Hematopoietic multipotent progenitor cell treated with erythropoietin and hydrocortisone succinate and interleukin-3 and kit ligand, for 8 days (in vitro differentiated cells): ENCODE measurements at places on chromosomes 6 and 20.
A peak's percentile ranks its signal among the peaks of the same experiment; 100 is the strongest.

- no peak for DNase-seq
These were observed 142.0 kb downstream of the FAM83B start for GRCh38 chr6:54988576-54988975.

- no peak for DNase-seq
These were observed 8.0 kb downstream of the PRDM13 start for GRCh38 chr6:99614430-99615186.

DNA sequence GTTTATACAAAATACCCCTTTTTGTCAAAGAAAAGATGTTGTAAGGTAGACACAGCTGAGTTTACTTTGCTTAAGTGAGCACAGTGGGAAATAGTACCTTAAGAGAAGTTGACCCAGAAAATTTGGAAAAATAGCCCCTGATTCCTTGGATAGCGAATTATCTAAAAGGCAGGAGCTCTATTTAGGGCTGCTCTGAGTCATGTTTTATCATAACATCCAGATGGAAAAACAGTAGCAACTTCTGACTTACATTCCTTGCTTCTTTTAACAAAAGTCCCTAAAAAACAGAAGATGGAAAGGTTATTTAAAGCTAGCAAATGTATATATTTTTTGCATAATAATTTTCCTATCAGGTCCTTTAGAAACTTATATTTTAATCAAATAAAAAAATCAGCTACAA lies 59.0 kb downstream of the THEMIS start:
- DNase-seq: no peak

DNA sequence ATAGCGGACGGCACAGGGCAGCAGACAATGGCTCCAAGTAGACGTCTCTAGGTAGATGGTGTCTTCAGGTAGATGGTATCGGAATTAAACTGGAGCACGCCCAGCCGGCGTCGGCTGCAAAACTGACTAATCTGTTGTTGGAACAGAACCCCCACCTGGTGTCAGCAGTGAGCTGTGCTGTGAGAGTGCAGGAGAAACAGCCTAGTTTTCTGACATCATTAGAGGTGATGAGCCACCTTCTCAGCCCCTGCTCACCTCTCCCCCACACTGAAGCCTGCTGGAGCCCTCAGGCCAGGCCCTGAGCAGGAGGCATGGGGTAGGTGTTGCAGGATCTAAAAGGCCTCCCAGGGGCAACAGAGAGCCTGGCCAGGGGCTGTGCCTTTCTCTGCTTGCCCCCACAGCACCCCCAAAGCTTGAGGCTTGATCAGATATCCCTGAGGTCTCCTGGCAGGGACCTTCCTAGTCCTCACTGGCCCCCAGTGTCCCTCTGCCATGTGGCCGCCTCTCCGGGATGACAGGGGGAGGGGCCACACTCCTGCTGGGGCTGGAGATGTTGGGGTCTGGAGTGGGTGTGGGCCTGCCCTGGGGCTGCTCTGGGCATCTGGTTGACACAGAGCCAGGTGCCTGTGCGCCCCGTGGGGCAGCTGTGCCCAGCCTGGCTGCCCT lies 6.9 kb upstream of the HELZ2 start:
- peak; percentile 27 for DNase-seq

DNA sequence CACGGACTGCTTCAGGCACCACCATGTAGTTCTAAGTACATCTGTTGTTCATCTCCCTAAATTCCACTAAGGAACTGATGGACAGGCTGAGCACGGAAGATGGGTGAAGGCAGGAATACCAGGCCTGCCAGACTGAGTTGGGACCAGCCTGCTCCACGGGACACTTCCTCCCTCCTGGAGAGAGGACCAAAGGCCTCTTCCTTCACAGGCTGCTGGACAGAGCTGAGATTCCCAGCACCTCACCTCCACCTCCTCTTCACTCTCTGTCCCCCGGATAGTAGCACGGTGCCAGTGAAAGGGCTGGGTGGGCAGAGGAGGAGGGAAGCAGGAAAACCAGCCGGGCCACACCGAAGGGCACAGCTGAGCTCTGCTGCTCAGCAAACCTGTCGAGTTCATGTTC lies 22.9 kb upstream of the TCFL5 start:
- DNase-seq: no peak

GRCh38 chr6:88823998-88824397 lies 139.4 kb downstream of the RNGTT start:
- DNase-seq: no peak

DNA sequence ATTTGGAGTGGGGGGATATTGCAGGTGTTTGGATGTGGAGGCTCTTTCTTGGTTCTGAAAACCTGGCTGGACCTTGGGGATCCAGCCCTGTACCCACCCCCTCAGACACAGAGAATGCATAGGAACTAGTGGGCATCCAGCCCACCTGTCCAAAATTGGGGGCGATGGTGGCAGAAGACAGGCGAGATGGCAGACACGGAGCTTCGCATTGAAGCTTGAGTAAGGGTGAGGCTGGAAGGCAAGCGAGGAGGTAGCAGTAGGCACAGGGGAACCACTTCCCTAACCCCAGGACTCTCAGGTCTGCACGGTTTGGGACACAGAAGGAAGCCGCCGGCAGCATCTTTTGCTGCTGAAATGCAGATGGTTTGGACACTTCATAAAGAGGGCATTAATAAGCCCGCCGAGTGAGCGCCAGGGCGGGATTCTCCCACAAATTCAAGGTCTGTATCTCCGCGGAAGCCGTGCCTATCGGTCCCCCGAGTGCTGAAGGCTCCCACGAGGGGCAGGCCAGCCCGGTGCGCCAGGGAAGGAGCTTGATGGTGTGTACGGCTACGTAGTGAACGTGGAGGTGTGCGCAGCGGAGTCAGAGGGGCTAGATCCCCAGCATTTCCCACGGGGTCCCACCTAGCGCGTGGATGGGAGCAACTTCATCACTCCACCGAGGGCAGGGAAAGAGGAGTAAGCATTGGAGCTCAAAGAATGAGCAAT lies 1.6 kb upstream of the FOXA2 start:
- DNase-seq: no peak

- no peak for DNase-seq
These were observed 70.4 kb downstream of the JAG1 start for GRCh38 chr20:10603378-10603777.

- no peak for DNase-seq
These were observed 1005.8 kb upstream of the ADGRB3 start for GRCh38 chr6:67629258-67629657.

- DNase-seq: no peak
These were observed 100.0 kb upstream of the FOXP4 start for GRCh38 chr6:41446132-41446531.

GRCh38 chr6:7418238-7418905 lies 28.8 kb downstream of the RIOK1 start:
- no peak for DNase-seq

GRCh38 chr6:28136585-28137504 lies 4.8 kb upstream of the ZKSCAN8 start:
- DNase-seq: peak; percentile 96

GRCh38 chr6:111799576-111800258 lies 73.5 kb downstream of the FYN start:
- DNase-seq: no peak

DNA sequence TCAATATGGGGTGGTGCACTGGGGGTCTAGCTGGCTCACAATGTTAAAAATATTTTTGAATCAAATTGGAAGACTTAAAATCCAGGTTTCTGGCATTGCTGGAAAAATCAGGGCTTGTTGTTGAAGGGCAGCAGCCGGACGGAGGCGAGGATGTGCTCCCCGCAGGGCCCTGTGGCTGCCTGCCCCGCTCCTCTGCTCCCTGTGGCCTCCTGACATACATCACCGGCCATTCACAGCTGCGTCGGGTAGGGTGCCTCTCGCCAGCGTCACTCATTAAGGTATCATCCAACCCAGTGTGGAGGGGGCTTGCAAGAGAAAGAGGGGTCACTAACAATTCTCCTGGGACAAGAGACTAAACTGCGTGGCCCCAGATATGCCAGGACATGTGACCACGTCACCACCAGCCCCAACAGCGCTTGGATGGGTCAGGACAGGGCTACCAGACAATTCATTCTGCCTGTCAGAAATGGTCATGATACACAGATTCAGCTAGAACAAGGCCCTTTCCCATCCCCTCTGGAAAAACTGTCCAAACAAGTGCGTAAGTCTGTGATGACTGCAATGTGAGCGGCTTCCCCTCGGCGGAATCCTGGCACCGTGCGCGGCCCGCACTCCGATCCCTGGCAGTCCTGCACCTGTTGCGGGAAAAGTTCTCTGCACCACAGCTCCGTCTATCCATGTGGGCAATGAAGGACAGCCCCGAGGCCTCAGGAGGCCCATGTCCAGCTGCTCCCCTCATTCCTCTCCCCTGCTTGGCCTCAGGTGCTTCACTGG lies 12.0 kb downstream of the GATA5 start:
- no peak for DNase-seq

DNA sequence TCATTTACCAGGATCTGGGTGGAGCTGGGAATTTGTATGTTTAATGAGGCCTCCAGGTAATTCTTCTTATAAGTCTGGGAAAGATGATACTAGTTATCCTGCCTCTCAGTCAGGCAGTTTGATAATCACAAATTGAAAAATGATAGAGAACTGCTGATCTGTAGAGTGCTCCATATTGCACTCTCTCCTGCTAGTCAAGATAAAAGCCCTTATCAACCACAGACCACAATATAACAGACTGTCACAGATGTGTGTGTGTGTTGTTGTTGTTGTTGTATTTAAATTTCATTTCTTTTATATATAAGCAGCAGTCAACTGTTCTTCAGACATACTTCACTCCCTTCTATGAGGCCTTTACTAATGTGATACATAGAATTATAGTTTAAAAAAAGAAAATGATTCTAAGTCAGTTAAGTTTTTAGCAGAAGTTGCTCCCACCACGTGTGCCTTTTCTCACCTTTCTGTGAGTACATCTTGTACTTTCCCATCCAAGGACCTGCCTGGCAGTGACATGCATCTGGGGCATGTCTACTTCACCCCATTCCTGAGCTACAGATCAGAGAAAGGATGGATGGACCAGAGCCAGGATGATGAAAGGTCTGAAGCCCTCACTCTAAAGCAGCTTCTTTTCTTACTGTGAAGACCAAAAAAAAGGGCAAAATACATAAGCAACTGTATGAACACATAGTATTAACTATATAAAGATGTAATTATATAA lies 29.8 kb downstream of the TENT5A start:
- DNase-seq: peak; percentile 42

- DNase-seq: no peak
These were observed 11.3 kb downstream of the APMAP start for GRCh38 chr20:24981282-24981681.

GRCh38 chr6:35443341-35444030 lies 8.7 kb upstream of the FANCE start:
- DNase-seq: no peak

DNA sequence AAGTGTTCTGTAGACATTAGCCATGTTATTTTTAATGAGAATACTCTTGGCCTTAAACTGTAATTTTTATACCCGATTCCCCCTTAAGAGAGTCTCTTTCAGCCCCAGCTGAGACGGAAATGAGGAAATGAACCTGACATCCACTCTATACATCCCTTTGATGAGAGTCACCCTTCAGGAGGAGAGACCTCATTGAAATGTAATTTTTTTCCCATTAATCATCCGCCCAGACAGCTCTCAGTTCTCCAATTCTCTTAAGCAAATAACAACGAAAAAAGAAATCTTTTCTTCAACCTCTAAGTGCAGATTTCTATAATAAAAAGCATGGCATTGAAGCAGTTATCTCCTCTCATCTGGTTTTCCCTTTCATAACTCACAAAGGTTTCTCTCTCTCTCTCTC lies 243.8 kb upstream of the PMEPA1 start:
- no peak for DNase-seq

DNA sequence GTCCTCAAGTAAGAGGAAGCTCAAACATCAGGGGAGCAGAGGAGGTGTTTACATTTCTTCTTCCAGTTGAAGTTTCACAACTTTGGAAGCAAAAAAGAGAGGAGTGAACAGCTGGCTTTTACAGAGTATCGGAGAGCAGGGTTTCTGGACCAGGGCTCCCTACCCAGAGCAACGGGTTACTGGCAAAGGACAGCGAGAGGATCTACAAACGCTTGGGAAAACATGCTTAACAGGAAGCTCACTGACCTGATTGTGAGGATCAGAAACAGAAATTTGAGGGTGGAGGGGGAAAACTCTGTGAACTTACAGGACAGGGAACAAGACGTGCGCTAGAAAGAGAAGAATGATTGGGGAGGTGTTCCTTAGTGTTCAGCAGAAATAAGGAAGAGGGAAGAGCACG lies 85.7 kb upstream of the TAB2 start:
- no peak for DNase-seq

DNA sequence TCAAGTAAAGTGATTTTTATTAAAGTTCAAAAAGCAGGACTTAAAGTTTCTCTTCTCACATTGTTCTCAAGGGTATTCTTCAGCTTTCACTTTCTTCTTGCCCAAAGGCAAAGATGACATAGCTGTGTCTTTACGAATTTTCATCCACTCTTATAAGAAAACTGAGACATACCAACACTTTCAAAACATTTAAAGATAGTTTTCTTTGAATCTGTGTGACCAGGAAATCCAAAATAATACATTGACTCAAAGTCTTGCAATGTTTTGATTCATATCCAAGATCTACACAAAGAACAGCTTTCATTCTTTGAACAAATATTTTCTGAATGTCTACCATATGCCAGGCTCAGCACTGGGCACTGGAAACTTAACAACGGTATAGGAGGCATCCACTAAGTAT lies 117.9 kb downstream of the SIM1 start:
- no peak for DNase-seq

- DNase-seq: no peak
These were observed 14.6 kb downstream of the RTN4IP1 start for GRCh38 chr6:106614592-106615257.

DNA sequence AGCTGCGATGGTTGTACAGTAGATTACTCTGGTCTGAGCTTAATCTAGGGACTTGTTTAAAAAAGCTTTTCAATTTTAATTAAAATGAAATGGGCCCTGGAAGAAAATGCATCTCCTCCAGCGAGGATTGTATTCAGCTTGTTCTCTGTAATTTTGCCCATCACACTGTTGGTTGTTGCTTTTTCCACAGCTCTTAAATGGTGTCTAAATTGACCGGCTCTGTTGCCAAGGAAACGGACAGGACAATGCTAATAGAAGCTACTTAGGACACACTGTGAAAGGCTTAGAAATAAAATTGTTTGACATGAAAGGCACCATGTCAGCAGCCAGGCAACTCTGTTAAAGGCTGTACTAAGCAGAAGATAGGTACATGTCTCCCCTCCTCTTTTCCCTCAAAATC lies 116.7 kb upstream of the NRSN1 start:
- DNase-seq: no peak

- DNase-seq: no peak
These were observed 183.1 kb downstream of the DOK5 start for GRCh38 chr20:54658525-54658924.

- peak; percentile 12 for DNase-seq
These were observed 805 bp upstream of the STX16 start for GRCh38 chr20:58650181-58650775.

DNA sequence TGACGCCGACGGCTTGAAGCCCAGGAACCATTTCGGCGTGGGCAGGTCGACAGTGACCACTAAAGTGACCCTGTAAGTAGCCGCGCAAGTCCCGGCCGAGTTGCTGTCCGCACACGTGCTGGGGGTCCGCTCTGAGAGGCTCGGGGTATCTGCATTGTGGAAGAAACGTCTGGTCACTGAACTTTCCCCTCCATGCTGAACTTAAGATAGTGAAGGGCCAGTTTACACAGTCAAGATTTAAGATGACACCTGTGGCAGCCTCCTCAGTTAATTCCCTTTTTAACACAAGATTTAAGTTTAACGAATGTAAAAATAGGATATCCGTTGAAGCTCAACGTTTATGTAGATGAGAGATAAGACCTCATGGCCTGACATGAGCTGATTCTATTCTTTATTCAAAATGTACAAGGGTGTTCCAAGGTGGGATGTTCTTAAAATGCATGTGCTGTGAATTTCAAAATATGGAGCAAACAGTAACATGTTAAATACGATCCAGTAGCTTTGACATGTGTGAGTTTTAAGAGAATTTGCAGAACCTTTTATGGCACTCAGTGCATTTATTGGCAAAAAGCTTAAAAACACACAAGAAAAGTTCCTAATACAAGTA lies 116.2 kb downstream of the RTN4IP1 start:
- DNase-seq: no peak
